ENCODE measurements at places on chromosomes 3 and 15.

DNA sequence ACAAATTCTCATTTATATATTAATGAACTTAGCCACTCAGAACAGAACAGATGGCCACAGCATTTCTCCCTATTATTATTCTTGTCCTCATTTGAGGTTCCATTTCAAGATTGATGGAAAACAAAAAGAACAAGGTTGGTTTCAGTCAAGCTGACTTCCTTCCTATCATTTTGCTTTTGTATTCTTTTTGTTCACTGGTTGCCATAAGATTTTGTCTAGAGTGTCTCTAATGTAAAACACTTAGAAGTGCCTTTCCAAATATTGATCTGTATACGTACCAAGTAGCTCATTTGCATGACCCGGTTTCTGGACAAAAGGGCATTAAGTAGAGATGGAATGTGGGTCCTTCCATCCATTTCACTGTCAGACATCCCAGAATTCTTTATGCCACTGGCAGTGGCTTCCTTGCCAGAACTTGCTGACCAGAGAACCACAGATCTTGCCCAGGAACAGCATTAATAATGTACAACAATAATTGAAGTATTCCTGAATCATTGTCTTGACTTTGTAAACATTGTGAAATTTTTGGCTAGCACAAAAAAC, 63.8 kb downstream of the PEX5L start:
- no peak for DNase-seq

GRCh38 chr15:61974118-61974517, 86.1 kb downstream of the VPS13C start:
- no peak for DNase-seq

DNA sequence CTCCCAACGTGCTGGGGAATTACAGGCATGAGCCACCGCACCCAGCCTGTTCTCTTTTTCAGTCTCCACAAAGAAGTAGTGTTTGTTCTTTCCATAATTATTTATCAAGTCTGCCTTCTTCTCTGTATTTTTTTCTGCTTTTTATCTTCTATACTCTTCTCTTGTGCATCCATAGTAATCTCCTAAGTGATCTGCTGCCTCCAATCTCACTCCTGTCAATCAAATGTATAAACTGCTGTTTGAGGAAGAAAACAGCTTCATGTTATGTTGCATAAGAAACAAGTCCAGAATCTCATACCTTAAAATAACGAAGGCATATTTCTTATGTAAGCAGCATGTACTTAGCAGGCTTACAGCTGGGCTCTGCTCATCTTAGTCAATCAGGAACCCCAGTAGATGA, 801.6 kb upstream of the NR2F2 start:
- DNase-seq: no peak

DNA sequence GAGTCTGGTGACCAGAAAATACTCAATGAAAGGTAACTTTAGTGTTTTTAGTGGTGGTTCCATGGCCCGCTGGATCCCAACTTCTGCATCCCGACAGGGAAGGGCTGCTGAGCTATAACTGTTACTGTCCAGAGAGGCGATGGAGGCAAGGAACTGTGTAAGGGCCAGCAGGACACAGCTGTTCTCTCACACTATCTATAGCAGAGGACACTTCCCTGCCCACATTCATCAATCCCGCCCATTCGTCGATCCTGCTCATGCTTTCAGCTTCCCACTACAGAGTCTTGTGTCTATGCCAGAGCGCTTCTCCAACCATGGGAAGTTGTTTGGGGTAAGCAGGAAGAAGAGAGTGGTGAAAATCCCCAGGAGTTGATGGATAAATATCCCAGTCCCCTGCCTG, 8.4 kb downstream of the COLQ start:
- DNase-seq: no peak

DNA sequence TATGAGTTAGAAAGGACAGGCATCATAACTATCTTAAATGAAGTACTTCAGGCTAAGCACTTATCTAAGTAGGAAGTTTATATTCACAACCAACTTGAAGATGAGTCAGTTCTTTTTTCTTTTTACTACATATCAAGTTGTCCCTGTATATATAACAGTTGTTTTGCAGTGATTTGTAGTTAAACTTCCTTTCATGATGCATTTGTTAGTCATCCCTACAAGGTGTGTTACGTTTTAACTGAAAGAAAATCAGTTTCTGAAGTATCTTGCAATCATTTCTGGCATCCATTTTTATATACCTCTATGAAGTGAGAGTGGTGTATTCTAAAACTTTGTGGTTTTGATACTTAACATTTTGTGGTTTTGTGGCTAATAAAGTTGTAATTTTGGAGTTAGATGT, 46.1 kb downstream of the ZFAND6 start:
- no peak for DNase-seq

- no peak for DNase-seq
These were observed 11.3 kb upstream of the DLG1 start for GRCh38 chr3:197309528-197310361.

DNA sequence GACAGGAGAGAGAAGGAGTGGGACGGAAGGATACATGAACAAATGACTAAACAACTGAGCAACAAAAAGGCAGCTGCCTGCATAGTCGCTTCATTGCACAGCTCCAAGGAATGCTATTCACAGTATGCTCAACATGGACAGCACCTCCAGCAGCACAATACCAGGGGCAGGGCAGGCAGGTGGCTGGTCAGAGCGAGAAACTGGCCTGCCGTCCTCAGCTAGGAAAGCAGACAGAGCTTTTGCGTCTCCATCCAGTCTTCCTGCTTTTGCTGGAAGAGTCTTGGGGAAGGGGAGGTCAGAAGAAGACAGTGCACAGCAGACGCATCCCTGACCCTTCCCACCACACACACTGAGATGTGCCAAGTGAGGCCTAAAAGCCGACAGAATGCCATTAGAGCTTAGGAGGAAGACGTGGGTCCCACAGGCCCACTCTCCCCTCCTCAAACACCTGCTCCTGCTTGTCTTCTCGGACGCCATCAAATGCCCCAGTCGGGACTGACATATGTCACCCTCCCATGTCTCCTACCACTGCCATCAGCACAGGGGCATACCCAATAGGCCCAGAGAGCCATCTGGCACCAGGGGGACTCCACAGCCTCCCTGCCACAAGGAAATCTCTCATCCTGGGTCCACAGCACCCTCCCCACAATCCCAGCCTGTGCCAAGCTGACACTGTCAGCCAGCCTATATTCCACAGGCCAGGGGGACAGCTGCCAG, 3.9 kb downstream of the RAB6B start:
- no peak for DNase-seq

DNA sequence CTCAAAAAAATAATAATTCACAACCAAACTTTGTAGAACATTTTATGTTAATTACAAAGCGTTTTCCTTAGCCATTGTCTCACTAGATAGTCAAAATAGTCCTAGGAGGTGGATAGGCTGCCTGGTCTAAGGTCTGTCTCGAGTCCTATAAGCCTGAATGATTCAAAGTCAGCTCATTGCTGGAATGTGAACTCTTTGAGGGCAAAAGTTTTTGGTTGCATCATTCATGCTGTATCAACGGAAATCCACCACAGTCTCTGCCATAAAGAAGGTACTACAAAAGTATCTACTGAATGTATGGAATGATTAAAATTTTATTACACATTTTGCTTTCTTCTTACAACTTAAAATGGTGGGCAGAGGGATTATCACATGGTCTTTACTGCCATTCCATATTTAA, 387.3 kb upstream of the RARB start:
- no peak for DNase-seq

DNA sequence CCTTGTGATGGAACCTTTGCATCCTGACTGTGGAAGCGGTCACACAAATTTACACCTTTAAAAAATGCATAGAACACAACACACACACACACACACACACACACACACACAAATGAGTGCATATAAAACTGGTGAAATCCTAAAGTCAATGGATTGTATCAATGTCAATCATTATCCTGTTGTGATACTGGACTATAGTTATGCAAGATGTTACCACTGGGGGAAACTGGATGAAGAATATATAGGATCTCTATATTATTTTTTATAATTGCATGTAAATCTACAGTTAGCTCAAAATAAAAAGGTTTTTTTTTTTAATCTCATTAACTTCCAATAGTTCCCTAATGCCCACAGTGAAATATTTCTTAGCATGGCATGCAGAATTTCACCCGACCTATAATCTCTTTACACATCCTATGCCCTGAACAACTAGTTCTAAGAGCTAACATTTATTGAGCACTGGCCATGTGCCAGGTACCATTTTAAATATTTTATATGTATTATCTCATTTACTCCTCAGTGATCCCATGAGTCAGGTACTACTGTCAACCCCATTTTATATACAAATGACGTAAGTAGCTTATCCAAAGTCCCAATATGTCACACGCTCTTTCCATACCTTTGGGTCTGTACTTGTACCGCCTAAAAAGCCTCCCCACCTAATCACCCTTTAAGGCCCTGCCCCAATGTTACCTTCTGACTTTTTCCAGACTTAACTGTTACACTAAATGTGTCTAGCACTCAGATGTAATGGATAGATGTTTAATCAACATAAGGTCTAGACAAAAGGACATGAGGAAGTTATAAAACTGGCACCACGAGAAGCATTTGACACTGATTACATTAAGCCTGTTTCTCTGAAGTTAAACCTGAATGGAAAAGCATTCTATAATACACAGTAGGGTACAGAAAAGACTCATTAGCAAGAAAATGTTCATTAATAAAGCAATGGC, 5.5 kb downstream of the ABCC5 start:
- DNase-seq: no peak

GRCh38 chr3:170258105-170258487, 35.9 kb downstream of the PRKCI start:
- no peak for DNase-seq

- DNase-seq: no peak
These were observed 26.6 kb downstream of the FBLN2 start for GRCh38 chr3:13575459-13576061.

DNA sequence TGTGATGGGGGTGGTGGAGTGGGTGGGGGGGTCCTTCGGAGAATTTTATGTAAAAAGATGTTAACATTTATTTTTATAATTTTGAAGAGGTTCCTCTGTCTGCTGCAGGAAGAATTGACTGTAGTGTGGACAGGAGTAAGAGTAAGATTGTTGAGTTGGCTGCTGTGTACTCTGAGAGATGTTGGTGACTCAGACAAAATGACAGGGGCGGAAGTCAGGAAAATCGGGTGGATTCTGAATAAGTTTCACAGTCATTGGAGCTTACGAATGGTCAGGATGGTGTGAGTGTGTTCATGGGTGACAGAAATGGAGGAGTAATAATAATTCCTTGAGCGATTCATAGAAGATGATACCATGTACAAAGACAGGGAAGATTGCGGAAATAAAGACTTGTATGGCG, 420.0 kb downstream of the ROBO2 start:
- no peak for DNase-seq

Data from GM12864 (cell line).